ENCODE measurements at places on chromosomes 12 and 14. TPM values are rescaled to one million over a fixed set of nuclear protein-coding genes. Genes with fewer than 3 reads are reported as not detected.

DNA sequence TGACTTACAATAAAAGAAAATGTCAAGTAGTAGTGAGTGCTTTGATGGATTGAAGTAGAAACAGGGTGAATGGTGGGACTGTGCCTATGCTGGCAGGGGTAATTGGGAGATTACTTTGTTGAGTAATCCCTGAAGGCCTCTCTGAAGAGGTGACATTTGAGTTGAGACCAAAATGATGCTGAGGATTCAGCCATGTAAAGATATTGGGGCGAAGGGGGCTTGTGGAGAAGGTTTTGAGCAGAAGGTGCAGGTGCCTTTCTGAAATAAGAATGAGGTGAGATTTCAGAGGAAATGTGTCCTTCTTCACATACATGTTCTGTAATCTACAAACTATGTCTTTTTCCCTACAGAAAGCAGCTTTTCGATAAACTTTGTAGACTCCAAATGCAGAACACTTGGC is 8.0 kb downstream of the GNG2 start:
- no peak for DNase-seq

DNA sequence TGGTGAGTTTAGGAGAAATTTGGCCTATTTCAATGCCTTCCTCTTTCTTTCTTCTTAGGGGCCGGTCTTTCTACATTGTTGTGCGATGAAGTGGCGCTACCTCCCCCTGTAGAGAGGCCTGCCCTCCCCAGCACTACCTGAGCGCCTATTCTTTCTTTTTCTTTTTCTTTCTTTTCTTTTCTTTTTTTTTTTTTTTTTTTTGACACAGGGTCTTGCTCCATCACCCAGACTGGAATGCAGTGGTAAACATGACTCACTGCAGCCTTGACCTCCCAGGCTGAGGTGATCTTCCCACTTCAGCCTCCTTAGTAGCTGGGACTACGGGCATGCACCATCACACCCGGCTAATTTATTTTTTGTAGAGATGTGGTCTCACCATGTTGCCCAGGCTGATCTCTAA is 136.1 kb upstream of the MAX start:
- DNase-seq, result no peak

GRCh38 chr12:127041985-127042625 is 1224.9 kb upstream of the TMEM132C start:
- no peak for DNase-seq

Gene CCDC88C
- 3.6 TPM for total RNA-seq

Gene PMCH
- not detected for total RNA-seq
